HS-27A (cell line): ENCODE measurements at places on chromosomes 3 and 15.

DNA sequence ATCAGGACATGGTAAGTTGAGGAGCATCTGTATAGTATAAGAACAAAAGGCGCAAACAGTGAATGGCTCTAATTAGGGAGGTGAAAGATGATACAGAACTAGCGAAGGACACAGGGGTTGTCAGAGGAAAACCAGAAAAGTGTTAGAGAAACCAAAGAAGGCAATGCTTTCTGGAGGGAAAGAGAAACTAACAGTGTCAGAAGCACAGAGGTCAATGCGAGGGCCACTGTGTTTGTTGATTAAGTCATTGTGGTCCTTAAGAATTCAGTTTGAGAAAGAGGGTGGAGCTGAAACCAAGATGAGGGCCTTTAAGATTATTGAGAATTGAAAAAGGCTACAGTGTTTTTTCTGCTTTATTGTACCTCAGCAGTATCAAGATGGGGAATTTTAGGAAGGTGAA, 28.8 kb downstream of the ATG7 start:
- no peak for DNase-seq

- no peak for DNase-seq
These were observed 1.9 kb downstream of the P2RY12 start for GRCh38 chr3:151382671-151383070.

DNA sequence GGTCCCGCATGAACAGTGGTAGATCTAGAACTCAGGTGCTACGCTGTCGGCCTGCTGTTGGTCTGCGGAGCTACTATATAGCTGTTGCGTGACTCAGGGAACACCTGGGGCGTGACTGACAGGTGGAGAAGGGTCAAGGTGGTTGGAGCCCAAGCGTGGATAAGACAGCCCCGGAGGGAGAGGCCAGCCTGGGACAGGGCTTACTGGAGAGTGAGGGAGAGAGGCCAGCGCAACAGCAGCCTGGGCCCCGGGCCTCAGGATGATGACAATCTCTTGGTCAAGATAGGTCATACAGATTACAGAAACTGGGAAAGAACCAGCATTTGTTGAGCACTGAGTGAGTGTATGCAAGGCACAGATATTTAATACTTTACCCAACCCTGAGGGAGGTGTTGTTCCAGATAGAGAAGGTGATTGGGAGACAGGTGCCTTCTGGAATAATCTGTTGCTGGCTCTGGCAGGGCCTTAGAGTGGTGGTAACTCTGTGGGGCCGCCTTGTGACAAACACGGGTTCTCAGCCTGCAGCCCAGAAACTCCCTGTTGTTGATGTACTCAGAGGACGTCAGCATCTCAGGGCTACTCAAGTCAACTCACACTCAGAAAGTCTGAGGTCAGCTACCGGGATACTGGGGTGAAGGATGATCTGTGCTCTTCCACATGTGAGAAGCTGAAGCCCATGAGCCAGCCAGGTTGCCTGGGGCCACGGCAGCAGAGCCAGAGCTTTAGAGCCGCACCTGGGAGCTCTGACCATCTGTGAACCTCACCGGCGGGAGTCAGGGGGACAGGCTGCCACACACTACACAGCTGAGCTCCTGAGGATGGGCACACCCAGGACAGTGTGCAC, 265.4 kb upstream of the HES1 start:
- DNase-seq = no peak

- peak; percentile 98 for DNase-seq
These were observed 57.6 kb upstream of the NR2E3 start for GRCh38 chr15:71752604-71753289.

GRCh38 chr15:78110096-78110495, 17.7 kb downstream of the SH2D7 start:
- no peak for DNase-seq

GRCh38 chr3:70072180-70072579, 72.6 kb downstream of the SAMMSON start:
- DNase-seq = no peak

- DNase-seq = no peak
These were observed 24.9 kb downstream of the SIAH2 start for GRCh38 chr3:150737874-150738679.

- no peak for DNase-seq
These were observed 33.0 kb downstream of the THBS1 start for GRCh38 chr15:39613861-39614260.

- DNase-seq = no peak
These were observed 12.4 kb downstream of the PFN2 start for GRCh38 chr3:149958171-149958796.

DNA sequence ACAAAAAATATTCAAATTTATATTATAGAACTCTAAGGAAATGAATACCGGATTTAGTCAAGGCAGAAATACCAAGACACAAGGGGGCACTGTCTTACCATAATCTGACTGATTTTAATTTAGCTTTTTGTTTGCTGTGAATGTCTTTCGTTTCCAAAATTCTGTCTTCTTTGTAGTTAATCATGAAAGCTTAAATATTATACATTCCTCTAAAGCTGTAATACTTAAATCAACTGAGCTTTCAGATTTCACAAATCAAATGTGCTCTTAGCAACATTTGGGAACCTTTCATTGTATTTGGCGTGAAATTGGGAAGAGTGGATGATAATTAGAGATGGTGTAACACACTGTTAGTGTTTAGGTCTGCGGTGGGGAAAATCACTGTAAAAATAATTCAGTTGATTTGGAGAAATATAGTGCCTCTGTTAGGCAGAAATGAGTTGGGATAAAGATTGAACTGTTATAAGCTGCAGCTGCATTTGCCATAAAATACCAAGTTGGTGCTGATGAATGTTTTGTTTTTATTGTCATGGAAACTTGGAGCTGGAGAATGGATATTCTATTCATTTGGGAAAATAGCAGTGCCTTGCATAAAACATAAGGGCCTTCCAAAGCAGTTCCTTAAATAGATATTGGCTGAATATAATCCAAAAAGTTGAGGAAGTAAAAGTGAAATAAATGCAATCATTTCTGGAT, 228.2 kb downstream of the TCF12 start:
- peak; percentile 41 for DNase-seq

GRCh38 chr15:94744080-94744793, 512.9 kb downstream of the MCTP2 start:
- DNase-seq = no peak

DNA sequence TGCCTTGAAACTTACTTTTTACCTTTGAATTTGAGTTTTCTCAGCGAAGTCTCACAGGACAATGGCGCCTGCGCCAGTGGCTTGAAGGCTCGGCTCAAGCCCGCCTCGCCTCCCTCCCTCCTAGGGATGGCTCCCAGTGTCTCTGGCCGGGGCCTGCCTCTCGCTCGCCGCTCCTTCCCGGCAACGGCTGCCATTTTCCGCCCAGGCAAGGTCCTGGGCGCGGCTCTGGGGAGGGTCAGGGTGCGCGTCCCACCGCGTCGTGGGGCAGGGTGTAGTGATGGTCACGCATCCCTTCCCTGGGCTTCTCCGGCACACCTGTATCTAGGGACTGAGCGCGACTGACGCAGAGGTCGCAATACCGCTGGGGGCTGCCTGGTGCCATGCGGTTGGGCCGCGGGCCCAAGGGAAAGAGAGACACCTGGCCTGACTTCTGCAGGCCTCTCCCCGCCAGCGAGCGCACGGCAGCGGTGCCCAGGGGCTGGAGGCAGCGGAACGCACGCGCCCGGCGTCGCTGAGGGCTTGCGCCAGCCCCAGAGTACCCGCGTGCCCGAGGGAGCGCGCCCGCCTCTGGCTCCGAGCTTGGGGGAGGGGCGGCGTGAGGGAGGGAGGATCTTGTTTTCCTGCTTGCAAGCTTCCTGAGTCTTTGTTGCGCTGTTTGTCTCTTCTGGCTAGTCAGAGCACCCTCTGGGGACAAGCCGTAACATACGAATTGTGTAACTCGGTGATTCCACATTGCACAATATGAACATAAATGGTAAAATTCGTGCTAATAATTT, 20.7 kb upstream of the FEM1B start:
- DNase-seq = no peak

GRCh38 chr15:66878761-66879160, 176.7 kb downstream of the SMAD6 start:
- DNase-seq = no peak

- DNase-seq = no peak
These were observed 9.1 kb downstream of the TASOR start for GRCh38 chr3:56673781-56674457.

DNA sequence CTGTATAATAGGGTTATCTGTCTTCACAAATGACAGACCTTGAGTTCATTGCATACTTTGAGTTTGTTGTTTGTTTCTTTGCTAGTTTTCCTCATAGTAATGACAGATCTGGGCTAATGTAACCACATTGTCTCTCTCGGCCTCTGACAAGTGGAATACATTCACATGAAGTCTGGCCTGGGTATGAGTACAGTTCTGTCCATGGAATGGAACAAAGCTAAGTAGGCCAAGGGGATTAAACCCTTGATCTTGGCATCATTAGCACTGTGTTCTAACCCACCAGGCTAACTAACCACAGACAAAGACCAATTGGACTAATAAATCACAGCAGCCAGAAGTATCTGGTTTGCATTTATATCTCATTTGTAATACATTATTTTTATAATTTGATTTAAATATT, 7.6 kb upstream of the VGLL3 start:
- no peak for DNase-seq

GRCh38 chr3:108062051-108062450, 28.8 kb downstream of the CD47 start:
- no peak for DNase-seq

- DNase-seq = no peak
These were observed 121.9 kb downstream of the CHST2 start for GRCh38 chr3:143241481-143241951.

GRCh38 chr3:196782511-196782910, 42.9 kb downstream of the PAK2 start:
- no peak for DNase-seq

DNA sequence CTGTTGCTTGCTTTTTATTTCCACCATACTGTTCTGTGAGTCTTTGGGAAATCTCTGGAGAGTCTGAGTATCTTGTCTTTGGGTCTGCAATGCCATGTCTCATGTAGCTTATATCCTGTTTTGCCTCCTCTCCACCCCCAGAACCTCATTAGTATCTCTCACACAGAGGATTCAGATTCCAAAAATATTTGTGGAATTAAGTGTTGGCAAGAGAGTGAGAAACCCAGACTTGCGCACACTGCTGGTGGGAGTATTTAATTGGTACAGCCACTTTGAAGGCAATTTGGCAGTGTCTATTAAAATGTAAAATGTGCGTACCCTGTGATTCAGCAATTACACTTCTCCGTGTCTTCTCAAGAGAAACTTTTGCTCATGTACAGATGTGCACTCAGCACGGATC, 68.6 kb downstream of the ZNF621 start:
- no peak for DNase-seq

DNA sequence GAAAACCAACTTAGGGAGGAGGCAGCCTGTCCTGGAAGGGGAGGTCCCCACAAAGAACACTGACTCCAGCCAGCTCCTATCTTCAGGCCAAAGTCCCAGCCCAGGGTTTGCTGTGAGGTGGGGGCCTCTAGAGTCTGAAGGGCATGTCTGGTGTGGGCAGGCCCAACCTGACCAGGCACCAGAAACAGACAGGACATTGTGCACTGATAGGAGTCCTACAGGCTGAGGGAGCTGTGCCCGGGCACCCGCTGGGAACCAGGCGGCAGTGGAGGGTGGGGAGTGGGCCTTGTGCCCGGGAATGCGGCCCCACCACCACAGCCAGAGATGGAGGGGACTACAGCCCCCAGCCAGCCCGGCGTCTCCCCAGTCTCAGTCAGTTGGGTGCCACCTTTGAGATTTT, 161.4 kb downstream of the WNT7A start:
- DNase-seq = no peak

GRCh38 chr3:9239680-9240079, 9.8 kb downstream of the SRGAP3 start:
- DNase-seq = no peak

GRCh38 chr3:158732856-158733200, 571 bp upstream of the RARRES1 start:
- DNase-seq = no peak

- no peak for DNase-seq
These were observed 46.1 kb downstream of the FNDC3B start for GRCh38 chr3:172085557-172085895.

- no peak for DNase-seq
These were observed 135.9 kb upstream of the AGBL1 start for GRCh38 chr15:85943791-85944190.

DNA sequence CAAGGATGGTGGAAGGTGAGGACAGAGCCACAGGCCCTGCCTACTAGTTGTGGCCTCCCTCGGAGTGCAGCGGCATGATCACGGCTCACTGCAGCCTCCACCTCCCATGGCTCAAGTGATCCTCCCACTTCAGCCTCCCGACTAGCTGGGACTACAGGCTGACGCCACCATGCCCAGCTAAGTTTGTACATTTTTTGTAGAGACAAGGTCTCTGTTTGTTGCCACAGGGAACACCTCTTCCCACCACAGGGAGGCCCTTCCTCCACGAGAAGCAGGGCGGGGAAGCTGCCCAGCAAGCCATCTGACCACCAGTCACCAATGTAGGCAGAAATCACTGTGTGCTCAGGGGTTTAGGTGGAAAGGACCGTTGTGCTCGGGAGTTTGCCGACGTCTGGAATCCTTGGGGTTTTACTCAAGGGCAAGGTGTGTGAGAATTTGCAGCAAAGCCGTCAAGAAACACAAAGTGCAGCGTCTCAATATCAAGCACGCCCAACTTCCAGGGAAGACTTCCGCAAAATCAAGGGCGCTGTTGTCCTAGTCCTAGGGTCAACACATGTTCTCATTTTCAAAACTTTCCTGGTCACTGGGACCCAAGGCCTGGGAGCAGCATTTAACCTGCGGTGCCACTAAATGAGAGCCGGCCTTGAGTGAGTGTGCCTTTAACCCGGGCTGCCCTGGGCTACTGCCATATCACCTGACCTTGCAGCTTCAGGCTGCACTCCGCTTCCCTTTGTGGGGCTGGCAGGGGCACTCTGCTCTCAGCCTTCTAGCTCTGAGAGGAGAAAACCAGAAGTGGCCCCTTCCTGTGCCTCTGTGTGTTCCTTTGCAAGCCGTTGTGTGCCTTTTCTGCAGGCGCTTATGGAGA, 65.7 kb downstream of the SLC12A8 start:
- no peak for DNase-seq

DNA sequence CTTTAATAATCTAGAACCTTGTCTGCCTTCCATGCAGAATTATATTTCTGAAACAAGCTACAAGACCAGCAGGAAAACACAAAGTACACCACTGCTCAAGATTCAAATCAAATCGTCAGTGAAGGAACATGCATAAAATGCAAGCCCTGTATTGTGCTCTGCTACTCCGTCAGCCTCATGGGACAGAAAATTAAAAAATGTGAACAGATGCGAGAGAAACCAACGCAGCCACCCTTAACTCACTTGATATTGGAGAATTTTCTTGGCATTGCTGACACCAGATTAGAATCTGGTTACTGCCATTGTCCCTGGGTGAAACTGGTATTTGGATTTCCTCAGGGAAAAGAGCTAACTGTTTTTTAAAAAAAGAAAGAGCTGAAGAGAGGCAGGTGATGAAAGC, 23.6 kb downstream of the ANXA2 start:
- DNase-seq = no peak

GRCh38 chr3:67578416-67578815, 76.0 kb downstream of the SUCLG2 start:
- no peak for DNase-seq

GRCh38 chr15:45089712-45090373, 24.1 kb downstream of the DUOX2 start:
- DNase-seq = no peak
